HT-29 (cell line): ENCODE measurements at places on chromosomes 13 and 19. TPM values are rescaled to one million over a fixed set of nuclear protein-coding genes. Genes with fewer than 3 reads are reported as not detected.

Gene TDRD12
- total RNA-seq: 0.03 TPM in 1 of 2 replicates, not detected in the other

Gene SHISA7
- not detected in 2 replicates for total RNA-seq

Gene SEMA6B
- total RNA-seq: 0.70 and 0.84 TPM in 2 replicates

Gene NXNL1
- total RNA-seq: not detected in 2 replicates

Gene ZNF584
- total RNA-seq: 26.6 and 33.1 TPM in 2 replicates

Gene OR7D4
- not detected in 2 replicates for total RNA-seq

Gene SPACA4
- total RNA-seq: 2.3 and 3.4 TPM in 2 replicates

- peak; percentile 70 for DNase-seq
These were observed 30.0 kb downstream of the CCNE1 start for GRCh38 chr19:29841559-29842367.

- no peak for DNase-seq
These were observed 10.0 kb upstream of the OR1M1 start for GRCh38 chr19:9076901-9077300.

DNA sequence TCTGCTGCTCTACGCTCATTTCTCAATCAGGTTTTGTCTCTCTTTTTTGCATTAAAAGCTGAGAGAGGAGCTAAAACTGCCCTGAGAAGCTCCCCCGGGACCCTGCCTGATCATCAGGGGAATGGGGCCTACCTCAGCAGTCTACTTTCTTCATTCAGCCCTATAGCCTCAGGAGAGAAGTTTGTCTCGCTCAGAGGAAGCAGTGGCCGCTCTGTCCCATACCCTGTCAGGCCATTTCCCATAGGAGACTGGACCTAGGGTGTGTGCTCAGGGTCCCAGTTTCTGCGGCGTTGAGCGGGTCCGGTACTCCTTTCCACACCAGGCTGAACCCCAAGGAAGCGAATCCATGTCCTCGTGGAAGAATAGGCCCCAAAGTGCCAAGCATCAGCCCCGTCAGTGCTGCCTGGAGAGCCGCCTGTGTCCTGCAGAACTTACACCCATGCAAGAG lies 21.7 kb downstream of the UBE2L5 start:
- DNase-seq: no peak

GRCh38 chr13:35964863-35965180 lies 166.4 kb downstream of the DCLK1 start:
- no peak for DNase-seq

GRCh38 chr13:98976338-98976737 lies 1.5 kb downstream of the DOCK9 start:
- peak; percentile 44 for DNase-seq

DNA sequence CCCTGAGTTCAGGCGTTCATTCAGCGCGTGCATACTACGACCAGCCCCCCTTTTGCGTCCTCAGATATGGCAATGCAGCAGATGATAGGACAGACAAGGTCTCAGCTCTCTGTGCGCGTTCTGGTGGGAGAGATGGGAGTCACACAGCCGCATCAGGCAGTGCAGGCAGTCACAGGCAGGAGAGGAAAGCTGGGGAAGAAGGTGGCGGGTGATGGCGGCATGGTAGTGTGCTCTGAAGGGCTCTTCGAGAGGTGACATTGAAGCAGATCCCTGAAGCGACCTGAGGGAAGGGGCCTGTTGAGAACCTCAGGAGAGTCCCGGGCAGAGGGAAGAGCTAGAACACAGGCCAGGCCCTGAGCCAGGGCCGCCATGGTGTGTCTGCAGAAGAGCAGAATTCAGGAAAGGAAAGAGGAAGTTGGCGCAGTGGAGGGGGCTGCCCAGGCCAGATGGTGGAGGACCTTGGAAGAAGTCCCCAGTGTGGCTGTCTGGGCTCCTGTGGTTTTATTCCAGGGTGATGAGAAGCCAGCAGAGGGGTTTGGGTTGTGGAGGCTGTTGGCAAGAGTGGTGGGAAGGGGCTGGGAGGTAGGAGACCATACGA lies 3.5 kb downstream of the USF2 start:
- DNase-seq: no peak

- DNase-seq: no peak
These were observed 13.7 kb upstream of the FARP1 start for GRCh38 chr13:98129059-98129746.

- peak; percentile 62 for DNase-seq
These were observed 237.4 kb downstream of the RGCC start for GRCh38 chr13:41694545-41695301.

DNA sequence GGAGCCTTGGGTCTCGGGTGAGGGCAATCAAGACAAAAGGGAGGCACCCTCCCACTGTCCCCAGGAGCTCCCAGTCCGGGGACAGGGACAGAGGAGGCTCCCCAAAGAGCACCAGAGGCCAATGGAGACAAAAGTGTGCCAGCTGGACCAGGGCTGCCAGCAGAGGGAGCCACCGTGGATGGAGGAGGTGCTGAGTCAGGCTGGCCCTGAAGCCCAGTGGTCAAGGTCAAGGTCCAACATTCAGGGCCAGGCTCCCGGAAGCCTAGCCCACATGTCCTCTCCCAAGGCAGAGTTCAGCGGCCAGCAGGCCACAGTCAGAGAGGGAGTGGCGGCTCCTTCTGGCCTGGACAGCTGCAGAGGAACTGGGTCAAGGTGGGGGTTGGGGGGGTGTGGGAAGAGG lies 8.4 kb downstream of the COL5A3 start:
- peak; percentile 59 for DNase-seq

DNA sequence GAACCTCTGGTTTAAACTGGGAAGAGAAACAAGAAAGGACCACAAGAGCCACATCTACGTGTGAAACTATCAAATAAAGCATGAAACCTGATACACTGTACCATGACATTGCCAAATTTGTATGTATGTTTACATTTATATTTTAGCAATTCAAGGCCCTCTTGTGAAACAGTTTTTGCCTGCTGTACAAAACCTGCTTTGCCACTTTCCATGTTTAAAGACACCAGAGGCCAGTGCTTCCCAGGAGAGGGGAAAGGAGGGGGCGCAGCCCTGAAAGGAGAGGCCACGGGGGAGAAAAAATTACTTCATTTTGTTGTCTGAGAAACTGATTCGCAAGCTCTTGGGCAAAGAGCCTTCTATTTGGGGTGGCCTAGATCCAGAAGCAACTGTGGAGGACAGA lies 124.8 kb downstream of the DCLK1 start:
- DNase-seq: no peak

DNA sequence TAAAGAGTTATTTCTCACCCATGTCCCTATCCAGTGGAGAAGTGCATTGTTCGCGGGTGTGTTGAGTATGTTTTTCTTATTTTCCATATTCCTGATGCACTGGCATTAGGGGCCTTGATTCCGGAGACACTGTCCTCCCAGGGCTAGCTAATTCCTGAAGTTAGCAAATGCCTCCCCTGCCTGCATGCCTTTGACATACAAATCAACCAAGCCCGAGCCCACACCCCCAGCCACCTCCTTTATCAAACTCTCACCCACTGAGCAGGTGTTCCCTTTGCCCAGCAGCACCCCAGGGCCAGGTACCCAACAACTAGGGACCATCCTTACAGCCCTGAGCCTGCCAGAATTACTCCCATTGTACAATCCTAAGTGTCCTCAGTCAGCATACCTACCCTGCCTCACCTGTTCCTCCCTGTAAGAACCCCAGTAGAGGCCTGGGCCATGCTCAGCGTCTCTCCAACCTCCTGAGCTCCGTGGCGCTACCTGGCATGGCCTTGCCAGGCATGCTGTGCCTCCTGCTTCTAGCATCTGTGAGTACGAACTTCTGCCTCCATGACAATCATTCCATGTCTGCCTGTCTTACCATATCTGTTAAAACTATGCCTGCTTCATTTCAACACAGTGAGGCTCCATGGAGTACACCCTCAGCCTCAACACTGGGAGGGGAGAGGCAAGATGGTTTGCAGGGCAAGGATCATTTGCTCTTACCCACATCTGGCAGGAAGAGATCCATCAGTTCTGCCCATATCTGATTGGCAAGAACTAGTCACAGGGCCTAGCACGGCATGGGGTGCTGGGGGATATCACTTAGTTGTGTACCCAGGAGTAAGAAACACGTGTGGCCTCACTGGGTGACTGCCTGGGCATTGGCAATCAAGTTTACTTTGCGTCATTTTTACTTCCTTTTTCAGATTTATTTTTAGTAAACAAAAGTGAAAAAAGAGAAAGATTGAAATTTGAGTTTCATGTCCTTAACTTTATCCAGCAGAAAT lies 203.9 kb downstream of the SHISA2 start:
- DNase-seq: no peak

GRCh38 chr19:947090-947706 lies 21.4 kb downstream of the ARID3A start:
- DNase-seq: no peak

DNA sequence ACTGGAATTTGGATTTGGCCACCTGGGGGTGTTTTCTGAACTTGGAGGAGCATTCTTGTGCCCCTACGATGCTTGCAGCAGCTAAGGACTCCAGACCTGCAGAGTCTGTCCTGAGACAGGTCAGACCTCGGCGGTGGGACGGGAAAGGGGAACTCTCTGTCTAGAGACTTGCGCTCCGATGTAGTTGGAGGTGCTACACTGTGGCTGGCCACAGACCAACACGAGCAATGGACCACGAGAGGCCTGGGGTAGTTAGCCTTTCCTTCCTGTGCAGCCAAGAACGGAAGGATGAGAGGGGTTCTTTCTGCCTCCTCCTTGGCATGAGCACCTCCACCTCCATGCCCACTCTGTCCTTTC lies 5.9 kb upstream of the GRAMD1A start:
- DNase-seq: no peak

DNA sequence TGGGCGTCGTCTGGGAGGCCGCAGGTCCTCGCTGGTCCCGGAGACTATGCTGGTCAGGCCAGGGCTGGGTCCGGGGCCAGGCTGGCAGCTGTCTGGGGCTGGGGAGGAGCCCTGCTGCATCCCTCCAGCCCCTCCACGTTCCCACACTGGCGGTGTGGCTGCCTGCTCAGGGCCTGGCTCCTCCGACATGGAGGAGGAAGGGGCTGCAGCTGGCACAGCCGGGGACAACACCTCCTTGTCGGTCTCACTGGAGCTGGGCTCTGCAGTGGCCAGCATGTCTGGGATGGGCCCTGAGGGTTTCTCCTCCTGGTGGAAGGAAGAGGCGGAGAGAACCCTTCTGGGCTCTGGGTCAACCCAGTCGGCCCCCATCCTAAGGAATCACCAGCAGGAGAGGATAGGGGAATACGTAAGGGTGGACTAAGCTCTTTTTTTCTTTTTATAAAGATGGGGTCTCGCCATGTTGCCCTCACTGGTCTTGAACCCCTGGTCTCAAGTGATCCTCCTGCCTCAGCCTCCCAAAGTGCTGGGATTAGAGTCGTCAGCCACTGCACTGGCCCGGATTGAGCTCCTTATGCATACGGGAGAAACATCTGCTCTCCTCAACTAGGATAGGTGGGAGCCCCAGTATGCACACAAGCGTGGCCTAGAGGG lies 806 bp downstream of the ZNF414 start:
- DNase-seq: no peak

GRCh38 chr13:47917022-47917574 lies 84.0 kb downstream of the SUCLA2 start:
- DNase-seq: no peak

DNA sequence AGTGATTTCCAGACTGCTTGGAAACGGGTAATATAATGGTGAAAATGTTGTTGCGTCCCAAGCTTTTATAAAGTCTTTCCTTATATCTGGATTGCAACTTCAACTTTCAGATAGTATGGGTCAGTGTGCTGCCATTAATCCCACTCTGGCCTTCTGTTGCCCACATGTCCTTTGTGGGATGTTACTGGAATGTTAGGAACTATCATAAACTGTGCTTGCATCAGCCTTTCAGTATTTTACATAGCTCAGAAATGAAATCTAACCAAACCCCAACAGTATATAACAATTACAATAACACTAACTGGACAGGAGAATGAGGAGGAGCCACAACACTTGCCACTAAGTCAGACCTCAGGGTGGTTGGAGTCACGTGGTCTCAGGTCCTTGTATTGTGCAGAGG lies 78.9 kb downstream of the LNX2 start:
- DNase-seq: no peak
